ENCODE measurements at places on chromosomes 1 and 21. TPM values are rescaled to one million over a fixed set of nuclear protein-coding genes. Genes with fewer than 3 reads are reported as not detected.

DNA sequence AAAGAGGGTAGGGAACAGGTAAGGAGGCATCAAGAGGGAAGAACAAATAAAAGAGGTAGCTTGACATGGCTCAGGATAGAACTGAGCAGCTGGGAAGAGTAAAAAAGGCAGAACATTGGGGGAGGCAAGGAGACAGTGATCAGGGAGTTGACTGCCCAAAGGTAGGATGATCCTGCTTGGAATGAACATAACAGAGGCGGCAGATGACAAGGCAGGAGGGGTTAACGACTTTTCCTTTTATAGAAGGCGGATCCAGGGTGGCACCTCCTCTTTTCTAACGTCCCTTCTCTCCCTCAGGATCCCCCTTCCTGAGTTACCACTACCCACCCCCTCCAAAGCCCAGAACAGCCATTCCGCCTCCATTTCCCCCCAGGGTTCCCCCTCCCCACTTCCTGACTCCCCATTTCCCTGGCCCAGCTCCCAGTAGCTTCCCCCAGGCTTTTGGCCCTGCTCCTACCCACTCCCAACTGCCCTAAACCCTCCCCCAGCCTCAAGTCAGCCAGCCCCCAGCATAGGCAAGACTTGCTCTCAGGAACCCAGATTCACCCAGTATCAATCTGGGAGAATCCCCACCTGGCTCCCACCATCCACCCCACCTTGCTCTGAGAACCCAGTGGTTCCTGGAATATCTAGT lies 769 bp upstream of the ADAMTS4 start:
- DNase-seq, result no peak

- no peak for DNase-seq
Observed at GRCh38 chr1:167092653-167093052, 1.2 kb upstream of the STYXL2 start.

- DNase-seq, result no peak
Observed at GRCh38 chr1:94314222-94314858, 77.0 kb upstream of the ARHGAP29 start.

DNA sequence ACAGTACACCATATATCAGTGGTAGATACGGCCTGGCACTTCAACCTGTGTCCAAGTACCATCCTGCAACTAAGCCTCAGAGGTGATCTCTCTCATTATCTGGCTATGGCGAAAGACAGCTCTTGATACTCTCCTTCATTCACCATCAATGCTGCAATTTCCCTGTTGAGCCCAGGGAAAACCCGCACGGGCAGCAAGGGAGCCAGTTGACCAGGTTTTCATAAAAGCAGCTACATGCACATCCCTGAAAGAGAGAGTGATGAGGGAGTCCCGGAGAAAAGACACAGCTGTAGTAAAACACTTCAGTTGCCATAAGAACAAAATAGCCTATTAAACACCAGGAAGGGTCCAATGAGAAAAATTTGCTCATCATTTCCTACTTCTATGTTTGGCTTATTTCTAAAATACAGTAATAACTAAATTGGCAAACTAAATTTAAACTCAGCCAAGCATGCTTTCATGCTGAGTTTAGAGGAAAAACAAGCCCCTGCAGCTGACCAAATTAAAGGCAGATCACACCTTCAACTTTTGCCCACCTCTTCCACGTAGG lies 68.3 kb downstream of the CAPZB start:
- no peak for DNase-seq

GRCh38 chr1:45585496-45586075 lies 1.7 kb downstream of the NASP start:
- DNase-seq, result peak; percentile 19

GRCh38 chr1:109897259-109897955 lies 13.2 kb upstream of the CSF1 start:
- DNase-seq, result no peak

The TCHH gene
- total RNA-seq, result not detected

The NEGR1 gene
- total RNA-seq, result 5.0 TPM

The POU3F1 gene
- 1.8 TPM for total RNA-seq

The WNT4 gene
- total RNA-seq, result 0.19 TPM

The IGSF8 gene
- total RNA-seq, result 24.0 TPM

All from osteocyte (in vitro differentiated cells).